ENCODE measurements at places on chromosomes 6 and 20. TPM values are rescaled to one million over a fixed set of nuclear protein-coding genes. Genes with fewer than 3 reads are reported as not detected.

C20orf141 gene
- not detected for total RNA-seq

OOEP gene
- total RNA-seq = not detected

SOBP gene
- total RNA-seq = 42.0 TPM

SYNDIG1 gene
- 18.0 TPM for total RNA-seq

GCNT2 gene
- 21.7 TPM for total RNA-seq

CST2 gene
- total RNA-seq = not detected

KIF6 gene
- 6.7 TPM for total RNA-seq

MDN1 gene
- total RNA-seq = 30.2 TPM

NKX2-4 gene
- total RNA-seq = 2.1 TPM

C6orf141 gene
- 1.6 TPM for total RNA-seq

MATN4 gene
- 4.8 TPM for total RNA-seq

CTSA gene
- 28.4 TPM for total RNA-seq

TREM2 gene
- 8.5 TPM for total RNA-seq

IL17A gene
- not detected for total RNA-seq

FOXQ1 gene
- 2.8 TPM for total RNA-seq

MYB gene
- total RNA-seq = 4.8 TPM

RAB44 gene
- not detected for total RNA-seq

CST3 gene
- total RNA-seq = 422 TPM

ADTRP gene
- total RNA-seq = 0.69 TPM

RNF182 gene
- total RNA-seq = 33.0 TPM

NRSN1 gene
- 31.4 TPM for total RNA-seq

EDN3 gene
- total RNA-seq = 2.3 TPM

ORC3 gene
- total RNA-seq = 48.2 TPM

LIN28B gene
- total RNA-seq = 4.2 TPM

TRIM31 gene
- not detected for total RNA-seq

RAMACL gene
- 2.1 TPM for total RNA-seq

PBOV1 gene
- not detected for total RNA-seq

SCRT2 gene
- 0.92 TPM for total RNA-seq

SCUBE3 gene
- total RNA-seq = 3.9 TPM

TFEB gene
- 3.5 TPM for total RNA-seq

APMAP gene
- total RNA-seq = 85.6 TPM
